Kidney (tissue), 22 donors: ENCODE measurements at places on chromosomes 2 and 18.

DNA sequence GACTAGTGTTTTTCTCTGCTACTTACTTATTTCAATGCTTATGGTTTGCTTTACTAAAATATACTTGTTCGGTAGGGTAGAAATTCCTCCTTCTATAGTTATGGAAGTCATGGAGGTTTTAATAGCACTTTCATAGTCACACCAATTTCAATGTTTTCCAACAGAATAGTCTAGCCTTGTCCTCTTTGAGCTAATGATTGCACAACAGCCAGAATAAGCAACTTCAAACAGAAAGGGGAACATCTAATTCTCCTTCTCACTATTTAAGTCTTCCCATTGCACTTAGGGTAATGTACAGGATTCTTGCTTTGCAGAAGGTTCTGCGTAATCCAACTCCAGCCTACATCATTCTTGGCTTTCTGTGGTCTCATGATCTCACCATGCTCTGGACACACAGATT lies 287.7 kb upstream of the GCFC2 start:
- no peaks in the 10 kb centered on the region for H3K36me3 ChIP-seq
- no peak overlapping the region for H3K4me3 ChIP-seq
- no peaks in the 10 kb centered on the region for H3K4me1 ChIP-seq
- H3K27ac ChIP-seq: no peak overlapping the region
- DNase-seq: no peak
- no peaks in the 10 kb centered on the region for H3K27me3 ChIP-seq

- DNase-seq: no peak
- H3K27me3 ChIP-seq: no peaks in the 10 kb centered on the region
- H3K4me3 ChIP-seq: no peak overlapping the region
- no peak overlapping the region for H3K27ac ChIP-seq
Observed at GRCh38 chr18:39555496-39555895, 1989.9 kb upstream of the CELF4 start.

- no peaks in the 10 kb centered on the region for H3K27me3 ChIP-seq
- no peak overlapping the region for H3K27ac ChIP-seq
- H3K4me3 ChIP-seq: no peak overlapping the region
- no peak for DNase-seq
Observed at GRCh38 chr2:175220075-175220474, 38.6 kb upstream of the ATP5MC3 start.

DNA sequence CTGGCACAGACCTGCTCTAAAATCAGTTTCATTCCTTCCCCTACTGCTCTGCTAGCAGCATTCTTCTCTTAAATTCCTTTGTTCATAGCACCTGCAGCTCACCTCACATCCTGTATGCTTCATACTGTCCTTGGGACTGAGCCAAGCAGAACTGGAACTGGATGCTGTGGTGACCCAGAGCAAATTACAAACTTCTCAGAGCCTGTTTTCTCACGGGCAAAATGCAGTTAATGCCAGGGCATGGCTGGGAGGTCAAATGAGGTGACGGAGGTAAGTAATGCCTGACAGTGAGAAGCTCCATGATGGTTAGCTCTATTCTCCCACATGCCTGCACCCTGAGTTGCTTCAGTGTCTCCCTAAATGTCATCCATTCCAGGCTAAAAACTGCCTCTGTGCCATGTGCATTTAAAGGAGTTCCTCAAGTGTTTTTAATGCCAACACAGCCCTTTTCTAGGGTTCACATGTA lies 29.7 kb downstream of the C2orf42 start:
- H3K4me1 ChIP-seq: no peaks in the 10 kb centered on the region
- no peaks in the 10 kb centered on the region for H3K36me3 ChIP-seq
- DNase-seq: no peak
- no peaks in the 10 kb centered on the region for H3K27me3 ChIP-seq
- no peak overlapping the region for H3K4me3 ChIP-seq

DNA sequence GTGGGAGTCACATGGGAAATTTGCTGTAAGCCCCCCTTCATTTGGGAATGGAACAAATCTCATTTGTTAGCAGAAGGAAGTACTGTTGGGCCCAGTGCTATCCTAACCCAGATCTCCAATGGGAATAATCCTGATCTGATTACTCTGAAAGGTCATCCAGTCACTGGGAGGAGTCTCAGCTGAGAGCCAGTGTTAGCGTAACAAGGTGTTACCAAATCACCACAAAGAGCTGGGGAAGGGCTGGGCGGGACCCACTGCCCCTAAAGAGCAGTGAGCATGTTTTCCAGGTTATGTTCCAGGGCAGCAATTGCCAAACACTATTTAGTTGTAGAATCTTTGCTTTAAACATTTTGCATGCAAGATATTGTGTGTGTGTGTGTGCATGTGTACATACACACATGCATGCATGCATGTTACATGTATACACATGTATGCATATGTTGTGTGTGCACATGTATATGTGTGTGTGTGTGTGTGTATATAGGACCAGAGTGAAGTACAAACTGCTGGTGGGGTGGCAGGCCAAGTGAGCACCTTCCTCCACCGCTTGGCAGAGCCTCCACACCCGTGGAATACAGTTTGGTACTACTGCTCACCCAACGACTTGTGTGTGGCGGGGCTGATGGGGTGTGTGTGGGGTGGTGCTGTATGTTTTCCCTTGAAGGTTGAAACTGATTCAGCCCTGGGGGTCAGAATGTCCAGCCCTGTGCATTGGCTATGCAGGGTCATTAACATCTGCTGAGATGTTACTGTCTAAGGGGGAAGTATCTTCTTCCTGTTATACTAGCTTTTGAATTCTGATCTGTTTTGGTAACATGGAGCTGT lies 15.2 kb downstream of the INPP5D start:
- H3K27me3 ChIP-seq: no peaks in the 10 kb centered on the region
- no peak for DNase-seq
- H3K4me3 ChIP-seq: no peak overlapping the region
- H3K4me1 ChIP-seq: no peaks in the 10 kb centered on the region
- H3K27ac ChIP-seq: no peak overlapping the region

- no peak overlapping the region for H3K27ac ChIP-seq
- H3K27me3 ChIP-seq: no peaks in the 10 kb centered on the region
- H3K4me3 ChIP-seq: no peak overlapping the region
- H3K4me1 ChIP-seq: no peaks in the 10 kb centered on the region
- no peak for DNase-seq
Observed at GRCh38 chr18:23530195-23530594, 26.9 kb downstream of the RMC1 start.

GRCh38 chr2:105712981-105713596 lies 31.6 kb upstream of the NCK2 start:
- H3K36me3 ChIP-seq: no peaks in the 10 kb centered on the region
- DNase-seq: no peak
- no peak overlapping the region for H3K27ac ChIP-seq
- no peaks in the 10 kb centered on the region for H3K4me1 ChIP-seq
- H3K4me3 ChIP-seq: no peak overlapping the region
- no peaks in the 10 kb centered on the region for H3K27me3 ChIP-seq

- no peaks in the 10 kb centered on the region for H3K36me3 ChIP-seq
- no peak overlapping the region for H3K27ac ChIP-seq
- H3K27me3 ChIP-seq: no peaks in the 10 kb centered on the region
- peak; percentile 72 for DNase-seq
- no peak overlapping the region for H3K4me3 ChIP-seq
- H3K4me1 ChIP-seq: peaks cover 3% of the 10 kb centered on the region
Observed at GRCh38 chr2:128369108-128369555, 50.5 kb upstream of the HS6ST1 start.

DNA sequence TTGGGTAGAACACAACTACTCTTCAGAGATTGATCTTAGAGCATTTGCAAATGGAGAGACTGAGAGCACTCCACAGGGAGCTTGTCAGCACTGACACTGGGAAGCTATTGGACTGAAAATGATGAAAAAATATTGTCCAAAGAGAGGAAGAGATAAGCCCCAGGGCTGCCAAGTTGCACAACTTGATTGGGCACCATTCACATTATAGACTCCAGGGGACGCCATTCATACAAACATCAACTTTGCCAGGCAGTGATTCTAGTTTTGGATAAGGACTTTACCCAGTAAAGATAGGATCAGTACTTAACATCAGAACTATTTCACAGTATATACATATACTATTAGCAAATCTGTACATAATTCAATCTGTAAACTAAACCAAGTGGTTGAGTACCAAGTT lies 79.6 kb upstream of the MYCN start:
- no peak overlapping the region for H3K4me3 ChIP-seq
- no peaks in the 10 kb centered on the region for H3K36me3 ChIP-seq
- DNase-seq: no peak

DNA sequence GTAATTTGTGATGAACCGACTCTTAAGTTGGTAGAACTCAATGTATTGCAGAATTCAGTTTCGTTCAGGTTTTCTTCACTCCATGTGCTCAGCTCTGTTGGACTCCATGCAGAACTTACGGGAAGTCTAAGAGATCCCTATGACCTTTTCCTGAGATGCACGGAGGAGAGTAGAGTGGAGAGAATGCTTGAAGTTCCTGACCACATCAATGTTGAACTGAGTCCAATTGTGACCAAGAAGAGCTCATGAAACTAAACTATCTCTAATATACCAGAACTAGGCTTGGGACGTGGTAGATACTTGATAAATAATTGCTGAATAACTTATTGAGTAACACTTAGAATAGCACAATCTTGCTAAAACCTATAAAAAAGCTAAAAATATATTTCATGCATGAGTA lies 47.2 kb downstream of the TMEM178A start:
- DNase-seq: no peak
- no peak overlapping the region for H3K27ac ChIP-seq
- no peaks in the 10 kb centered on the region for H3K27me3 ChIP-seq
- H3K4me3 ChIP-seq: no peak overlapping the region

DNA sequence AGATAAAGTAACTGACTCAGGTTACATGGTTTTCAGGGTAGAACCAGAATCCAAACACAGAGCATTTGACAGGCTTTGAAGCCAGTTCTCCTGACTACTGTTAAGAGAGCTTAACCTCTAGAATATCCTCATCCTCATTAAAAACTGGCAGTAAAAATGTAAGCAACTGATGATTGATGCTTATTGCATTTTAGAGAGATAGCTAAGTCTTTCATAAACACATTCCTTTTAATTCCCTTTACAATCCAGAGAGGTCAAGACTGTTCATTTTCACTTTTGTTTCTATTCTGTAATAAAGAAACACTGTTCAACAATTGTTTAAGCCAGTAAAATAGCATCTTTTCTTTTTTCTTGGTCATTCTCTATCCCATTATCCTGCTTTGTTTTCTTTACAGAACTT lies 53.9 kb upstream of the RAB27B start:
- no peak overlapping the region for H3K27ac ChIP-seq
- H3K27me3 ChIP-seq: no peaks in the 10 kb centered on the region
- DNase-seq: no peak
- peaks cover 5% of the 10 kb centered on the region for H3K4me1 ChIP-seq
- no peaks in the 10 kb centered on the region for H3K36me3 ChIP-seq
- H3K4me3 ChIP-seq: no peak overlapping the region

DNA sequence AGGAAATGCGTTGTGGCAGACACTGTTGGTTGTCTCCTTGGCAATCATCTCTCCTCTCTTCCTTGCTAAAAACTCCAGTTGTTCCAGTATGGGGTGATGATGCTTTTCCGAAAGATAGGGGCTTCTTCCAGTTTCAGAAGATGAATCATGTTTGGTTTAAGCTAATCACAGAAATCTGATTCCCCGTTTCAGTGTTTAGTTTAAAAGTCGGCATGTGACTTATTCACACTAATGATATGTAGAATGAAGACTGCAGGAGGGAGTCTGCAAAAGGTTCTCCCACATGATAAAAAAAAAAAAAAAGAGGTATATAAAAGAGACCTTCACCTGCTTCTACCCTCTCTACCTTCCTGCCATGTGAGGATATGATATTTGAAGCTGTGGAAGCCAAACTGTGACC lies 239.0 kb upstream of the SIX2 start:
- H3K27me3 ChIP-seq: no peaks in the 10 kb centered on the region
- no peak for DNase-seq
- no peaks in the 10 kb centered on the region for H3K4me1 ChIP-seq
- H3K27ac ChIP-seq: no peak overlapping the region

DNA sequence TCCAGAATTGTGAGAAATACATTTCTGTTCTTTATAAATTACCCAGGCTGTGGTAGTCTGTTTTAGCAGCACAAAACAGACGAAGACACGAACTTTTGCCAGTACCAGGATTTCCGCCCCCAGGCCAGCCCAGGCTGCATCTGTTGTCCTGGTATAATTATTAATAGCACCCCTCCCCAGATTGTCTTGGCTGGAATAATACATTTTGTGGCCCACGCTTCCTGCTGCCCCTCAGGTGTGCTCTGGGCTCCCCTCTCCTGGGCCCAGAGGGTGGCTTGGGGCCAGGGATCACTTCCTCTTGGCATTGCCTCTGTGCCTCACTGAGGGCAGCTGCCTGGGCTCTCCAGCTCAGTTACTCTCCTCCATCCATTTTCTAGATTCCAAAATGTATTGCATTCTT lies 102.1 kb upstream of the HS6ST1 start:
- no peak for DNase-seq
- H3K36me3 ChIP-seq: no peaks in the 10 kb centered on the region
- H3K4me1 ChIP-seq: peaks cover 3% of the 10 kb centered on the region
- no peak overlapping the region for H3K4me3 ChIP-seq
- H3K27ac ChIP-seq: no peak overlapping the region
- no peaks in the 10 kb centered on the region for H3K27me3 ChIP-seq

DNA sequence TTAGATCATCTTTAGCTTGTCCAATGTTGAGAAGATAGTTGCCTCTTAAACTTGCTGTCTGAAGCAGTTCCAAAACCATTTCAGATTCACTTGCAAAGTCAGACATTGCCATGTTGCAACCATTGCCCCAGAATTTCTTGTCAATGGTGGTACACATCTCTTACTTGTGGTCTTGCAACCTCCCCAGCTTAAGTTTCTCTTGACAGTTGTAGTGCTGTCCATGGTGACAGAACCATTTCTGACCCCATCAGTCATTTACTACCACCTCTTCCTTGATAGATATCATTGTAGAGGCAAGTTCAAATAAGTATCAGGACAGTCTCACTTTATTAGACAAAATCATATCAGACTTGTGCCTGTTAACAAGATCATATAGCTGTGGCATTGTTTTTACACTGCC lies 407.2 kb upstream of the HNRNPA3 start:
- no peak overlapping the region for H3K4me3 ChIP-seq
- H3K4me1 ChIP-seq: no peaks in the 10 kb centered on the region
- no peak for DNase-seq
- H3K27ac ChIP-seq: no peak overlapping the region

- H3K36me3 ChIP-seq: no peaks in the 10 kb centered on the region
- H3K4me3 ChIP-seq: no peak overlapping the region
- no peaks in the 10 kb centered on the region for H3K27me3 ChIP-seq
- no peak overlapping the region for H3K27ac ChIP-seq
- no peaks in the 10 kb centered on the region for H3K4me1 ChIP-seq
Observed at GRCh38 chr2:26144031-26144430, 28.9 kb upstream of the GAREM2 start.

DNA sequence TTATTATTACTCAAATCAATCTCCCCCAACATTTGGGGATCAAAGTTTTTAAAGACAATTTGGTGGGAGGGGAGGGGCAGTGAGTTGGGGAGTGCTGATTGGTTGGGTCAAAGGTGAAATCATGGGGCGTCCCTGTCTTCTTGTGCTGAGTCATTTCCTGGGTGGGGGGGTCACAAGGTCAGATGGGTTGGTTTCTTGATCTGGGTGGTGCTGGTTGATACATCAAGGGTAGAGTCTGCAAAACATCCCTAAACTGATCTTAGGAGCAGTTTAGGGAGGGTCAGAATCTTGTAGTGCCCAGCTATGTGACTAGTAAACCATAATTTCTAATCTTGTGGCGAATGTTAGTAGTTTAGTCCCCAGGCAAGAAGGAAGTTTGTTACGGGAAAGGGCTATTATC lies 67.4 kb downstream of the MOGAT1 start:
- DNase-seq: no peak
- no peaks in the 10 kb centered on the region for H3K4me1 ChIP-seq
- H3K36me3 ChIP-seq: no peaks in the 10 kb centered on the region
- no peaks in the 10 kb centered on the region for H3K27me3 ChIP-seq
- no peak overlapping the region for H3K4me3 ChIP-seq
